ENCODE measurements at places on chromosomes 4 and X. TPM values are rescaled to one million over a fixed set of nuclear protein-coding genes. Genes with fewer than 3 reads are reported as not detected.

DNA sequence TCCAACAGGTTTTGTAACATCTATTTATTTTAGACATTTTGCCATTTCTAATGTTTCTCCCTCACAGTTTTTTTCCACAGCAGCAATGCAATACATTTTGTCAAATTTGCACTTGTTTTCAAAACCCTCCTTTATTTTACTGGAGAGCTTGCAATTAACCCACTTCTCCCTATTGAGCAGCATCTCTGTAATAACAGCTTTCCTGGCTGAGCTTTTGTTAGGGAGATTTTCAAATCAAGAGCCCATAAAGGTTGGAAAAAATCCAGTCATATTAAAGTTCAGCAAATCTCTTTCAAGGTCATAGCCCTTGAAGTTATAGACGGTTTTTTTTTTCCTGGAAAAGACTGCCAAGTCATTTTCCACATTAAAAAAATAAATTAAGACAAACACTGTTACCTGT lies 450.6 kb upstream of the TENM3 start:
- no peak for DNase-seq

- DNase-seq = no peak
Observed at GRCh38 chrX:27132862-27133261, 330.3 kb downstream of the PPP4R3C start.

DNA sequence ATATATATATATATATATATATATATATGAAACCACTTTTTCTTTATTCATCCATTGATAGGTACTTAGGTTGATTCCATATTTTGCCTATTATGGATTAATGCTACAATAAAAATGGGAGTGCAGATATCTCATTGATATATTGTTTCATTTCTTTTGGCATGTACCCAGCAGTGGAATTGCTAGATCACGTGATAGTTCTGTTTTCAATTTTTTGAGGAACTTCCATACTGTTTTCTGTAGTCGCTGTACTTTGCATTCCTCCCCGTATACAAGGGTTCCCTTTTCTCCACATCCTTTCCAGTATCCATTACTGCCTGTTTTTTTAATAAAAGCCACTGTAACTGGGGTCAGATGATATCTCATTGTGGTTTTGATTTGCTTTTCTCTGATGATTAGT lies 124.6 kb downstream of the GABRB1 start:
- no peak for DNase-seq

GRCh38 chrX:18422886-18423285 lies 2.5 kb upstream of the CDKL5 start:
- DNase-seq = no peak

DNA sequence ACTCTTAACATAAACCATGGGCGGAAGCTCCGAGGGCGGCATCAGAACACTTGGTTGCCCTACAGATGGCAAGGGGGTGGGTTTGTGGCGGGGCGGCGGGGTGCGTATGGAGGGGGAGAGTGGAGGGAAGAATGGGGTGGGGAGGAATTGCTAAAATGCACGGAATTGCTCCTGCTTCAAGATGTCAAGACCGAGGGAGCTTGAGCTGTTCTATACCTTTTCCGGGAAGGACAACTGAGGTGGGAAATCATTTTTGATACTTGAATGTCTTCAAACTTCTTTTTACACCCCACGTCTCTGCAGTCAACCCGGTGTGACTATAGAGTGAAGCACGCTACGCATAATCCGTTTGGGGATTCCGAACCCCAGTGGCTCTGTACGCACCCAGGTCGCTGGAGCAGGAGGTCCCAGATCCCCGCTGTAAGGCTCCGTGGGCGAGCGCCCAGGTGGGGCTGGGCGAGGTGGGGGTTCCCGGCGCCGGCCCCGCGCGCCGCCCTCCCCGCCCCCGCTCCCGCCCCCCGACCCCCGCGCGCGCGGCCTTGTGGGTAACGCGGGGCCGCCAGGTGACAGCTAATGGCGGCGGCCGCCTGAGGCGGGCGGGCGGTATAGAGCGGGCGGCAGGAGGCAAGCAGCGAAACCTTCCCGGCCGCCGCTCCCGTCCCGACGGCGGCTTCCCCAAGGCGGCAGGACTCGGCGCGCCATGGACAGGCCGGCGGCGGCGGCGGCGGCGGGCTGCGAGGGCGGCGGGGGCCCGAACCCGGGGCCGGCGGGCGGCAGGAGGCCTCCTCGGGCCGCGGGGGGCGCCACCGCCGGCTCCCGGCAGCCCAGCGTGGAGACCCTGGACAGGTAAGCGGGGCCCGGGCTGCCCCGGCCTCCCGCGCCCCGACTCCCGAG lies at the start of gene MTMR1:
TSS of gene MTMR1 (plus strand) at position 566 of the 894 bp plus-strand sequence. CDS start at position 701, 135 bp downstream.
- no peak for DNase-seq

GRCh38 chr4:183541752-183542040 lies 36.8 kb downstream of the ING2 start:
- DNase-seq = peak; percentile 25

Gene TLL1
- 1.1 TPM for total RNA-seq

Gene BEX5
- 12.0 TPM for total RNA-seq

Gene KIAA1210
- total RNA-seq = not detected

Measured in H1 (cell line).